Ovary (tissue), 10 donors: ENCODE measurements at places on chromosomes 3 and 15.

DNA sequence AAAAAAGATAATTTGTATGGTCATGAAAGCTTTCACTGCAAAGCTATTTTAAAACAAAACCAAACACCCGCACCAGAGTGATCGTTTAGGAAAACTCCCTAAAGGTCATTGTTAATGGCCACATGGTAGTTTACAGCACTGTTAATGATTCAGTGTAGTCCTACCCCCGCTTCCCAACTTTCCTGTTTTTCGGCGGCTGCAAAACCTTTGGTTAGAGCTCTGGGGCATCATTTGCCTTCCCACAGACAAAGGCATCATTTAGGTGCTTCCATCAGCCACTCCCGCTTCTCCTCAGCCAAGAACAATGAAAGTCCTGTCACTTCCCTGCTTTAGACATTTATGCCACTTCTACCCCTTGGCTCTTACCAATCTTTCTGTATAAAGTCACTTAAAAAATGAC is 10.6 kb downstream of the MELTF start:
- DNase-seq: no peak

DNA sequence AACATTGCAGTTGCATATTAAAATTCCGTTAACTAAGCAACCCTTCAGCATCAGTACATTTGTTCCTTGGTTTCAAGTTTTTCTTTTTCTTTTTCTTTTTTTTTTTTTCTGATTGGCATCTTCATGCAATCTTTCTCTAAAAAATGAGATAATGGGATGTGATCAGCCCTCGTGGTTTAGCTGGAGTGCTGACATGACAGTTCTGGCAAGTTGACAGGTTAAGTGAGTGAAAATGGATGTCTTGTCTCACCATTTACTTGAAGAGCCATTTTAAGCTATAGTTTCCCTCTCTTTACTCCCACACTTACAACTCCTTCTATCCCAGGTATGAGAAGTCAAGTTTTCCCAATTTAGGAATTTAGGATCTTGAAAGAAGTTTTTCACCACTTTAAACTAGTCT is 495.2 kb downstream of the ROBO2 start:
- DNase-seq: no peak

GRCh38 chr3:187590861-187591576 is 79.2 kb downstream of the SST start:
- no peak for DNase-seq

GRCh38 chr3:130354430-130354829 is 9.0 kb downstream of the COL6A5 start:
- DNase-seq: no peak

- no peak for DNase-seq
These were observed 73.8 kb downstream of the ABTB1 start for GRCh38 chr3:127746400-127747057.

GRCh38 chr3:140007911-140008869 is 73.2 kb downstream of the CLSTN2 start:
- DNase-seq: no peak
